ENCODE measurements at places on chromosomes 12 and 14.
A peak's percentile ranks its signal among the peaks of the same experiment; 100 is the strongest.

- no peak for DNase-seq
These were observed 18.6 kb upstream of the KRT77 start for GRCh38 chr12:52721838-52722470.

- no peak for DNase-seq
These were observed 8.6 kb downstream of the WDR89 start for GRCh38 chr14:63632932-63633514.

DNA sequence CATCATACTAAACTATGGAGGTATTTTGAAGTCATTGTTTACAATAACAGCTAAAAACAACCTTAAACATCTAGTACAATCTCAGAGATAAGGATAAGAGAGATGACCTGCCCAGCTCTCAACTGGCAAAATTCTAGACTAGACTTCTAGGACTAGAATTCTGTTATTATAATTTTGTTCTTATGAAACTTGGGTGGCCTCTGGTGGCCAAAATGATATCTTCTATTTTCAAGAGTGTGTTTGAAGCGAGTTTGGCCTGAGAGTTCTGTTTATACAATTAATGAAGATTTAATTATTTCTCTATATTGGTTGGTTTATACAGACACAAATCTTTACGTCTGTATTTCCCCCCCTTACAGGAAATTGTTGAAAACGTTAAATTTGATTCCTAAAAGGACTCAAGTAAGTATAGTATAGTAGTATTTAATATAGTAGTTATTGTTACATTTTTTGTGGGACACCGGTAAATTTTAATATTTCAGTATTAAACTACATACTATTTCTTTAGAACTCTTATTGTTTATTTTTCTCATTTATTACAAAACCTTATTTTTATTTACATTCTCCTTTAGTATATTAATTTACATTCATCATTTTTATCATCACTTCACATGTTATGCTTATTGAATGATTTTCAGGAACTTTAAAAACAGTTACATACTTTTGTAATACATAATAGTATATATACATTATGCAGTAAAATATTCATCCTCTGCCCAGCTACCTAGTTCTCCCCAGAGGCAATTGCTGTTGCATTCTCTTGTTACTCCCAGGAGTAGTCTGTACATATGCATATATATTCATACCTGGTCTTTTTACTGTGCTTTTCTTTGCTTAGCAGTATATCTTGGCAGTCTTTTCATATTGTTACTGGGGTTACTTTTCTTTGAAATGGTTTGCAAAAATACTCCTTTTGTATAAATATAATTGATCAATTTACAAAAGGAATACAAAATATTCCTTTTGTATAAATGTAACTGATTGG, 6.6 kb downstream of the PPHLN1 start:
- peak; percentile 32 for DNase-seq

GRCh38 chr12:116589581-116589980, 30.4 kb downstream of the MAP1LC3B2 start:
- DNase-seq: no peak

GRCh38 chr12:121933522-121934308, 15.3 kb downstream of the CFAP251 start:
- DNase-seq: no peak

GRCh38 chr12:88947486-88948043, 367.3 kb upstream of the KITLG start:
- no peak for DNase-seq

DNA sequence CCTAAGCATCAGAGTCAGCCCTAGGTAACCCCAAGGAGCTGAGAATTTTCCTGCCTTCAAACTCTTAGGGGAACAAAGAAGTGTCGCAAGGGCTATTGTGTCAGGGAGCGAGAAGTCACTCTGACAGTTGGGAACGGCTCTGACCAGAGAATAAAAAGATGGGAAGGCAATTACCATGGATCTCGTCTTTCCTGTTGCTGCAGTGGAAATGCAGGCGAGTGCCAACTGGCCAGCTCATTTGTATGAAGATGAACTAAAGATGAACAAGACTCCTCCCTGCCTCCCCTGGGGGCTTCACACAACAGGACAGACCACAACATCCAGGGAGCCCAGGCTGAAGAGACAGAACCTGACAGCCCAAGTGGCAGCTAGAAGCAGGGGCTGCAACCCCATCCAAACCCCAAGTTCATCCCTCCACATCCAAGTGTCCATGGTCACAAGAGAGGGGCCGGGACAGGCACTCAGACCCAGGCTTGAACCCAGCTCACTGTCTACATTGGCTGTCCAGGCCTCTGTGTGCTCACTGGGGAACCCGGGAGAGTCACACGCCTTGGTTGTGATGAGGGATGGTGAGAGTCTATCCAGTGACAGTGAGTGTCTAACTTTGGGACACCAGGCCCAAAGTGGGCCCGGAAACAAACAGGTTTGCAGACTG, 322.4 kb downstream of the BCL11B start:
- no peak for DNase-seq

- DNase-seq: no peak
These were observed 26.6 kb upstream of the NFYB start for GRCh38 chr12:104164634-104165033.

GRCh38 chr12:96210376-96211055, 16.3 kb downstream of the ELK3 start:
- DNase-seq: no peak

Measured in cerebellar nuclear complex (tissue), 1 donor.